ENCODE measurements at places on chromosomes 11 and 22.

DNA sequence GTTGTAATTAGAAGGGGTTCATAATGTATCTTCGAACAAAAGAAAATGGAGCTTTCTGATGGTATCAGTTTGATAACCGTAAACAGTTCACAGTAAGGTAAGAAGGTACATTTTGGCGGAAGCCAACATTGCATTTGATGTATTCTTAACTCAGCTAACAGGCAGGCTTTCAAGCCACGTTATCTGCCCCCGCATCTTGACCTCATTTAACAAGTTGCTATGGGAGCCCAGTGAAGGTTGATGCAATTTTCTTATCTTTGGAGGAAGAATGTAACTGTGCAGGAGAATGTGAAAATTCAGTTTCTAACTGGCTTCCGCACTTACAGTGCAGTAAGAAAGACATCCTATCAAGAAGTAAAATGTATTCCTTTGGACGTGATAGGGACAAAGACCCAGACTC lies 110.6 kb downstream of the ETS1 start:
- no peak for DNase-seq

DNA sequence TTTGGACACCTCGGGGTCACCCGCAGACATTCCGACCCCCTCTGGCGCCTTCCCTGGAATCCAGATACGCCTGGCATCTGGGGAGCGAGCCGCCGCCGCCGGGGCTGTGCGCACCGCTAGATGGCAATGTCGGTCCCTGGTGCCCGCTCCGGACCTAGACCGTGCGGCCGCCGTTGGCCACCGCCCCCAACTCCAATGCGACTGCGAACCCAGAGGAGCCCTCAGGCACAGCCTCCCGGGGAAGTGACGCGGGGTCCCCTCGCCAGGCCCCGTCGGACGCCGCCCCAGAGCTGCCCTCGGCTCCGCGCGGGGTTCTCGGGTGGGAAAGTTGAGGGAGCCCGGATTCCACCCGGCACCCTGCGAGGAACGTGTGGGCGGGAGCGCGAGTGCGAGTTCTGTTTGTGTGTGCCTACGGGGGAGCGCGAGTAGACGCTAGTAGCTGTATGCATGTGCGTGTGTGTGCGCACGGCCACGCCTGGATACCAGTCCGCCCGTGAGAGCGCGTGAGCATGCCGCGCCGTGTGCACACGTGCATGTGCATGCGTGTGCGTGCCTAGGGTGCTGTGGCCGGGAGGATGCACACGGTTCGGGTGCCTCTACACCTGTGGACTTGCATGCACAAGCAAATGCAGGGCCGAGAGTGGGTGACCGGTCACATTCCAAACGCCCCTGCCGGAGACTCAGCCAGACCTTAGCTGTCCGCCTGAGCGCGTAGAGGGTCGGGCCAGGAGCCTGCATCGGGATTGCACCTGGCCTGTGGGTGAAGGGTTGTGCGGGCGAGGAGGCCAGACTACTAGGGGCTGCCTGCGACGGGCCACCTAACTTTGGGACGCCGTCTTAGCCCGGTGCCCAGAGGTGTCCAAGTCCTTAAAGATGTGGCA lies 1.9 kb downstream of the CHRM4 start:
- DNase-seq = peak; percentile 90

- no peak for DNase-seq
These were observed 3.1 kb downstream of the CSNK2A3 start for GRCh38 chr11:11349870-11350337.

GRCh38 chr11:93517611-93518010 lies 25.6 kb downstream of the SMCO4 start:
- DNase-seq = no peak

- DNase-seq = peak; percentile 53
These were observed 464 bp upstream of the CECR2 start for GRCh38 chr22:17368554-17369438.

- peak; percentile 82 for DNase-seq
These were observed 18.9 kb downstream of the SHANK3 start for GRCh38 chr22:50691521-50691920.

GRCh38 chr22:47787501-47788227 lies 1025.2 kb downstream of the TBC1D22A start:
- DNase-seq = no peak

GRCh38 chr11:67117672-67118180 lies 1.3 kb upstream of the KDM2A start:
- no peak for DNase-seq

DNA sequence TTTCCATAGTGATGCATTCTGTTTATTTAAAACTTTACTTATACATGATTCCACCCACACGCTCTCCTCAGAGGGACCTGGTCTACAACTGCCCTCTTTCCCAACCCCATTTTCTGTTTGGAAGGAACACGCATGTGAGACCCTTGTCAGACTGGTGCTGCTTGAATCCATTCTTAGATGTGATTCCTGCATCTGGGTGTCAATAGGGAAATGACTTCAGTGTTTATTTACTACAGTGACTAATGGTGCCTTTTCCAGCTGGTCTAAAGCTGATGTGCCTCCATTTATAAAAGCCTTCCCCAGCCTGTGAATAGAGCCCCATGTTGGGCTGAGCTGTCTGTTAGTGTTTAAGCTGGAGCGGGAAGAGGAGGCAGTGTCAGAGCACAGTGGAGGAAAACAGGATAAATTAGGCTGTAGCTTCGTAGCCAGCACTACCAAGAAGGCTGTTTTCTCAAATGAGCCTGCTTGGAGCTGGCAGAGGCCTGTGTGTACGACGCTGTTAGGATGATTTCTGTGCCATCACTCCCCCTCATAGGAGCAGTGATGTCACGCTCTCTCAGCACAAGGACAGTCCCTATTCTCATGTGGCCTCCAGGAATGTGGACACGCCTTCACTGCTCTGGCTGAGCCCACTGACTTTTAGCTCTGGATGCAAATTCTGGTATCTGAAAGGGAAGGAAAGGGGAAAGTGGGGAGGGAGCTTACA lies 18.9 kb upstream of the C11orf96 start:
- no peak for DNase-seq

DNA sequence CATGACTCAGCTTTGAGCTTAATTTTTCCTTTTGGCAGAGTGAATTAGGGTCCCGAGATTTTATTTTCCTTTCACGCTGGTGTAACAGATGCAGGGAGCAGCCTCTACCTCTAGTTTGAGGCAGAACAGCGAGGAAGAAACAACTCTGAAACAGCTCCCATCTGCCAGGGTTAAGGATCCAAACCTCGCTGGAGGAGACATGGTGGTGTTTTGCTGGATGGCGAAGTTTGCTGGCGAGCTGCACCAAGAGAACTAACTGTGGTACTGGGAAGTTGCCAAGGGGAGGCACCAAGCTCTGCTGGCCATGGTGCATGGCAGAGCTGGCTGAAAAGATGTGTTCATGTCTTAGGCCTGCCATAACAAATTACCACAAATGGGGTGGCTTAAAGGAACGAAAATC lies 7.6 kb upstream of the ALKBH3 start:
- no peak for DNase-seq

GRCh38 chr22:27699383-27700019 lies 102.1 kb downstream of the MN1 start:
- no peak for DNase-seq

DNA sequence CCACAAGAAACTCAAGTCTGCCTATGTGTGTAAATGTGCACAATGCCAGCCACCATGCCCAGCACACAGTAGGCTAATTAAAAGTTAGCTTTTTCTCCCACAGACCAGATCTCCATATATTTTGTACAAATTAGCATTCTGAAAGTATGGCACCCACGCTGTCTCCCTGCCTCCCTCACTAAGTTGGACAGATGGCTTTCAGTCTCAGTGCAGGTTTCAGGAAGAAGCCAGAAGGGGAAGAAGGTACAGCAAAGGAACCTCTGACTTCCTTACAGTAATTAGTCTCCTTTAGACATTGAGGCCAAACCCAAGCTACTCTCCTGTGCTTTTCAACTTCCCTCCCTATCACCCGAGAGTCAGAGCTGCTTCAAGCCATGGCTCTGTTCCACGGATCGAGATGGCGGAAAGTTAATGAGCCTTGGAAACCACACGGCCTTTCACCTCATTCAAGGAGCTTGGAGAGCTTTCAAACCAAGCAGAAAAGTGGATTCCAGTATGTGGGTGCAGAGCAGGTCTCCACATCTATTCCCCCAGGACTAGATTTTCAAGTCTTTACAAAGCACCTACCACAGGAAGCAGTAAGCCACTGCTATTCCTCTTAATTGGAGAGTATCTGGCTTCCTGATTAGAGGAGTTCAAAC lies 221.1 kb upstream of the NARS2 start:
- DNase-seq = no peak

DNA sequence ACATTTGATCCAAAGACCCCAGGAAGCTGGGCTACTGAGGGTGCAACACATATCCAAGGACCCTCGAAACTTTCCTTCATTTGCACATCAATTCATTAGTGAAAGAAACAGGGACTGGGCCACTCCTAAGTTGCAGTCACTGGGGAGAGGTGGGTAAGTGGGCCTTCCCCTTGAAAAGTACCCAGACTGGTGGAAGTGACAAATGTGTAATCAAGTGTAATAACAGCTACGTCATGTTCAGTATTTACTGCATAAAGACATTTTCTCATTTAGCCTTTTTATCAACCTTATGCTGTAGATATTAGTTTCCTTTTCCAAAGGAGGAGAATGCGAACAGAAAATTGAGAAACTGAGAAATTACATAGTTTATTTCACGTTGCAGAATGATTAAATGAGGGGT lies 101.9 kb upstream of the OLFML1 start:
- DNase-seq = peak; percentile 15

- DNase-seq = no peak
These were observed 191.9 kb downstream of the CEP164 start for GRCh38 chr11:117519590-117519989.

- DNase-seq = no peak
These were observed 2.4 kb downstream of the ALX4 start for GRCh38 chr11:44307340-44308099.

DNA sequence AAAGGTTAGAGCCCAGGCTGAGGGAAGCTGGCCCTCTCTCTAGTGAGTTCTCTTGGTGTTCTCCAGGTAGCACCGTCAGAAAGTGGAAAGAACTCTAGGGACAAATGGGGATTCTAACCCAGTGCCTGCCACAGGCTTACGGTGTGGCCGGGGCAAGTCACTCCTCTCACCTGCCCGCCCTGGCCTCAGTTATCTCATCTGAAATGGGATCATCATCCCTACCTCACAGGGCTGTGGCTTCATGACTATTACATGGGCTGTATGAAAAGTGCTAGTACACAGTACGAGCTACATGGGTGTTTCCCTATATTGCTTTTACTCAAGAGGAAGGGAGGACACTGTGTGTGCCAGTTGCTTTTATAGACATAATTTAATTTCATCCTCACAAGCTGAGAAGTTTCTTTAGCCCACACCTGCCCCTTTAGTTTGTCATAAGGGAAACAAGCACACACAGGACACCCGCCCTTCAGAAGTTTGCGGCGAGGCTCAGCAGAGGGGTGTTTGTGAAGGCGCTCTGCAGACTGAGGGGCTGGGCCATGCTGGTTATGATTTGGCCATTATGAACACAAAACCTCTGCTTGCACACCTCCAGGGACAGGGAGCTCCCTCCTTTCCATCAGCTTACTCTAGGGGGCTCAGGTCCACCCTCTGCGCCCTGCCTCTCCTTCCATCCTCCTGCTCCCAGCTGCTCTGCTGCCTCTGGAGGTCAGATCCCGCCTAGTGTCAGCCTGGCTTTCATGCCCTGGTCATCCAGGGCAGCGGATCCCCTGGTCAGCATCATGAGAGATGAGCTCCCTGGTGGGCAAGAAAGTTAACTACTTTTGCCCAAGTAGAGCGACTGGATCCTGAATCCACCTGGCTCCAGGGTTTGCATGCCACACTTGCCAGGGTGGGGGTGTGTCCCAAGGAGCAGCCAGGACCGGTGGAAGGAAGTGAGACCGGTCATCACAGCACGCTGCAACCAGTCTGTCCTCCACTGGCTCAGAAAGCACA lies 1.2 kb downstream of the KLHL35 start:
- DNase-seq = no peak

DNA sequence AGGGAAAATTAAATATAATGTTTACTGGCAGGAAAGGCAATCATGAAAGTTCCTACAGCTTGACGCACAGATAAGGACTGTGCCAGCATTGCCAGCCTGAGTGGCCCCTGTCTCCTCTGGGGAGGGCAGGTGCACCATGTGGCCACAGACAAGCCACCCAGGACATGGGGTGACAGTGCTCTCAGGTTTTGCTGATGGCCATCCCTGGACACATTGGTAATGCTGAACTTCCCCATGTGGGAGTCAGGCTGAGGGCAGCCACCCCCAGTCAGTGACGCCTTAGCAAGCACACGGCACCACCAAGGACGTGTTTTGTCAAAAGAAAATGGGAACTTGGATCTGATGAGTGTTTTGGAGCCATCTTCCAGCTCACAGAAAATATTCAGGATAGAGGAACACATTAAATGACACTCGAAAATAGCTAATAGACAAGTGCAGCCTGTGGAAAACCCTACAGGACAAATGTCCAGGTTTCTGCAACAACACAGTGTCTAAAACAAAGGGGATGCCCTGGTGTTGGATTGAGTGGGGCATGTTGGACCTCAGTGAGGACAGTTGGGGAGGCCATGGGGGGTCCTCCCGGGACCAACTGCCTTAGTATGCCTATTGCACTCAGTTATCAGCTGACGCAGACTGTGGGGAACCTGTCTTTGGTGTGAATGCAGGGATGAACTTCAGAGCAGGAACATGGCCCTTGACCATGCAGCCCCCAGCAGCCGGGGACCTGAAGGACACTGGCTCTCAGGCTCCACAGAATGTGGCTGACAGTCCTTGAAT lies 1450.5 kb downstream of the BRD1 start:
- DNase-seq = no peak

- DNase-seq = no peak
These were observed 281.3 kb downstream of the TTC28 start for GRCh38 chr22:28398355-28398754.

- DNase-seq = no peak
These were observed 43.0 kb upstream of the ZBED5 start for GRCh38 chr11:10900681-10901415.

- no peak for DNase-seq
These were observed 9.2 kb downstream of the SIPA1 start for GRCh38 chr11:65646958-65647701.

GRCh38 chr11:84720706-84721402 lies 906.3 kb downstream of the DLG2 start:
- DNase-seq = no peak

DNA sequence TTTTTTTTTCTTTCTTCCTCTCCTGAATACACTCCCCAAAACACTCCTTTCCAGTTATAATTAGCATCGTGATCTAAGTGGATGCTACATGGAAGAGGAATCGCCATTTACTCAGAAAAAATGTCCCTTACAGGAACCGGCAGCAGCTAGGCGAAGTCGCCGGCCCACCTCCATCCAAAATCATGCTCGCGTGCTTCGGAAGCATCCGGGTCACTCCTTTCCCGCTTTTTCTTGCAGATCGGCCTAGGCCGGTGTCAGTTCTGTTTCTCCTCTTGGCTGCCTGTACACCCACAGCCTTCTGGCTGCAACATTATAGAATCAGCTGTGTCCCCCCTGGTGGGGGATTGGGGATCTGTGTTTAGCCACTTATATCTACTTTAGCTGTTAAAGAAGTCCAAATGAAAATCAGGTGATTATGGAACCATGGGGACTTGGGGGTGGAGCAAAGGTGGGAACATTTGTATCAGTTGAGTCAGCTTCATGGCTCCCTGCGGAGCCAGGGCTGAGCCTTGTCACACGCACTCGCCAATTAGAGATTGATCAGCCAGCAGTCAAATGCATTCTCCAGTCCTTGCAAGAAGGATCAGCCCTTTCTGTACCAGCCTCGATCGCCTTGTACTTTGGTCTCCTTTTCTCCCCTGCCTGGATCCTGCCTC lies 36.3 kb downstream of the ASRGL1 start:
- DNase-seq = no peak
